ENCODE measurements at places on chromosomes 3 and 15.

- DNase-seq: no peak
Measured at GRCh38 chr15:43404130-43404529, 33.2 kb downstream of the TUBGCP4 start.

GRCh38 chr3:54264050-54264449 is 141.7 kb downstream of the CACNA2D3 start:
- DNase-seq: no peak

DNA sequence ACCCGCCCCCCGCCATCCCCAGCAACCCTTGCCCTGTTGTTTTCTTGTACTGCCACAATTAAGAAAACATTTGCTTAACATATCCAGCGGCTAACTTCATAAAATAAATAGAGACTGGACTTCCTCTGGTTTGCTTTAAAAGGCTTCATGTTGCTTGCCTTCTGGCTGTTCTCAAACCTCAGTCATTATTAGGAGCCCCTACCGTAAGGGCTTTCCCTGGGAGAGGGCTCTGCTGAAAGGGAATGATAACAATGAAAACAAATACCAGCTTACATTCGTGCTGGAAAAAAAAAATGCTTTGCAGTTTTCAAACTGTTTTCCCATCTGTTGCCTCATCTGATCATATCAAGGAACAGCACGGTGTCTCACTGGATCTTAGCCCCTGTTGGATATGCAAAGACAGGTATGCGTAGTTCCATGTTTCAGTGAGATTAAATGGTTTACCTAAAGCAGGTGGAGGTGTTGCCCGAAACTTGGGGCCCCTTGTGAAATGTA is 77.2 kb upstream of the VGLL4 start:
- DNase-seq: no peak

DNA sequence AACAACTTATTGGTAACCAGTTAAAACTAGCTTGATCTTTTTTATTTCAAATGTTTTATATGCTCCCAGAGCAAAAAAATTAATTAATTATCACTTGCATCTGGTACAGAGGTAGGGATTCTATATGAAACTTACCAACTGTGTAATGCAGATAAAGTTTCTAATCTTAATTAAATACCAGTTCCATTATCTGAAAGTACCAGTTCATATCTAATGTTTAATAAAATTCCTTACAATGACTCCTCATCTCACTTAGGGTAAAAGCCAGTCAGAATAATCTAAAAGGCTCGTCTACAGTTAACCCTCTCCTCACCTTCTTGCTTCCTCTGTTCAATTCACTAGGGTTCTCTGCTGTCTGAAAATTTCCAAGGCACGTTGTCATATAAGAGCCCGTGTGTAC is 384.8 kb downstream of the RBMS3 start:
- DNase-seq: no peak

DNA sequence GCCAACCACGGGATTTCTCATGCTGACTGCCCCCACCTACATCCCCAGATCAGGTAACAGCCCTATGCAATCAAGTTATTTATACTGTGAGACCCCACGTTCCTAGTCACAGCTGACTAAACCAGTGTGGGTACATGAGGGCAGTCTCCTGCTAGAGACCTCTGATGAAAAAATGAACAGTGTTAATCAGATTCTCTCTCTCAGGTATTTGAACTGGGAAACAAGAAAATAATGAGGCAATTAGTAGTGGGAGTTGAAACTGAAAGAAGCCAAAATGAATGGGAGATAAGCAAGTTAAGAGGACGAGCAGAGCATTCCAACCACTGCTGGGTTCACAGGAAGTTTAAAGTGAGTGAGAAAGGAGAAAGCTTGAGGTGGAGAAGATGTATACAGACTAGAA is 98.5 kb upstream of the MYO5C start:
- DNase-seq: no peak

DNA sequence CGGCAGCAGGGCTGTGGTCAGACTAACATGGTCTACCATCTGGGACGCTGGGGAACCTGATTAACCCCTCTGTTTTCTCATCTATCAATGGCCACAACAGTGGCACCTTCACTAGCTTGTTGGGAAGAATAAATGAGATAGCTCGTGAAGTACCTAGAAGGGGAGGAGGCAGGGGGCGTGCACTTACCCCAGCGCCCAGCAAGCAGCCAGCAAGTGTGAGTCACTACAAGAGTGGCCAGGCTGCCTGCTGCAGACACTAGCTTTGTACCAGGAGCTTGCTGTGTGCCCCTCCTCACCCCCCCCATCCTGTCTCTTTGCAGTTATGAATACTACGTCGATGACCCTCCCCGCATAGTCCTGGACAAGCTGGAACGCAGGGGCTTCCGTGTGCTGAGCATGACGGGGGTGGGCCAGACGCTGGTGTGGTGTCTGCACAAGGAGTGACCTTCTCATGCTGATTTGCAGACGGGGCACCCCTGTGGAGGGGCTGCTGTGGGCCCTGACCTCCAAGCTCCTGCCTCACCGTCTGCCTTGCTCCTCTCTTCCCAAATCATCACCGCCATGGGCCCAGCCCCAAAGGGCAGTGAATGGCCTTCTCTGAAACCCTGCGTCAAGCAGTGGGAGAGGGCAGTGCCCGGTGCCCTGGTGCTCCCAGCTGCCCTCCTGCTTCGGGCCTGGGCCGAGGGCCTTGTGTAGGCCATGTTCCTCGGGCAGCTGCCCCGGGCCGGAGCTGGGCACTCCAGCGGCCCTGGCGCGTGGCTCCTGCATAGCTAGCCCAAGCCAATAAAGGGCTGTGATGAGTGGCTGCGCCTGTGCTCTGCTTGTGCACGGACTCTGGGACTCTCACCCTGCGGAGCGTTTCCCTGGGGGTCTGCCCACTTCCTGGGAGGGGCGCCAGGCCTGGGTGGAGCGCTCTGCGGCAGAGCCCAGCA is 2.6 kb upstream of the C15orf62 start:
- DNase-seq: no peak
